Gastroesophageal sphincter (tissue), 4 donors: ENCODE measurements at places on chromosomes 11 and 22. TPM values are rescaled to one million over a fixed set of nuclear protein-coding genes. Genes with fewer than 3 reads are reported as not detected.

The KDM4E gene
- total RNA-seq, result not detected

The MOGAT2 gene
- 0.30 TPM for total RNA-seq

DNA sequence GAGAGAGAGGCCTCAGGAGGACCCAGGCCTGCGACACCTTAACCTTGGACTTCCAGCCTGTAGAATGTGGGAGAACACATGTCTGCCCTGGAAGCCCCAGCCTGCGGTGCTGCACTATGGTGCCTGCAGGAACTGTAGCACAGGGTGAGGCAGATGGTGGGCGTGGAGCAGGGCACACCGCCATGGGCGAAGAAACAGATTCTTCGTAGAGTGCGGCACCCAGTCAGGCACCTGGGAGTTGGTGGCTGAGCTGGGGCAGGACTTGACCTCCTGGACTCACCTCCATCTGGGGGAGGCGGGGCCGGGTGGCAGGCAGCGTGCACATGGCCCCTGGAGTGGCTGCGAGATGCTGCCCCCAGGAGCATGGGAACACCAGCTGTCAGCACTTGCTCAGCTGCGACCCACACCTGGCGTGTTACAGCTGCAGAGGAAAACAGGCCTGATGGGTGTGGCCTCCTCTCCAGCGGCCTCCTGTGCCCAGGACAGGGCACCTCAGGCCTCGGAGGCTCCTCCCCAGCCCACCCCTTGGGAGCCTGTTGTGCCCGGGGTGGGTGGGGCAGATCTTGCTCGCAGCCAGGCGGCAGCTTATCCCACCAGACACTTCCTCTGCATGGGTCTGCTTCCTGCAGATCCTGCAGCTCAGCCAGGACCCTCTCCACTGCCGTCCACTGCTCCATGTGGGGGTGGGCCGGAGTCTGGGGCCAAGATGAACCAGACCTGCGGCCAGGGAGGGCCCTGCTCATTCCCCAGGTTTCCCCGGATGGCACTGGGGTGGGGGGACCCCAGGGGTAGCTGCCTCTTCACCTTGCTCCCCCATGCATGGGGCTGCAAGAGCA is 80.4 kb downstream of the MYEOV start:
- no peak for ATAC-seq
- peaks cover 41% of the 10 kb centered on the region for H3K27me3 ChIP-seq
- no peak overlapping the region for H3K27ac ChIP-seq
- H3K4me1 ChIP-seq, result no peaks in the 10 kb centered on the region
- H3K36me3 ChIP-seq, result no peaks in the 10 kb centered on the region

DNA sequence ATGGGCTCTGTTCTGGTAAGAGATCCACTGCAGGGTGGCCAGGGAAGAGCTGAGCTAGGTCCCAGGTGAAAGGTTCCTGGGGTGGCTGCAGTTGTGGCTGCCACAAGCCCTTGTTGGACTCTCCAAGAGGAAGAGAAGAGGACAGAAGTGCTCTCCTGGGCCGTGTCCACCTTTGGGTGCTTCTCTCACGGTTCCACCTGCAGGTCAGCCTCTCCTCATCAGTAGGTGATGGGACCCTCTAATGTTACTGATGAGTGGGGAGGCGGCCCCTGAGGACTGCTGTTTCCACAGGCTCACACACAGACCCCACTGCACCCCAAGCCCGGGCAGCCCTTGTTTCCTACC is 804.9 kb downstream of the BRD1 start:
- H3K4me1 ChIP-seq, result no peaks in the 10 kb centered on the region
- H3K27ac ChIP-seq, result no peak overlapping the region
- peaks cover 59% of the 10 kb centered on the region for H3K27me3 ChIP-seq
- H3K36me3 ChIP-seq, result no peaks in the 10 kb centered on the region
- H3K4me3 ChIP-seq, result no peak overlapping the region

GRCh38 chr22:44276706-44277356 is 35.9 kb downstream of the SHISAL1 start:
- H3K4me1 ChIP-seq, result no peaks in the 10 kb centered on the region
- no peak for ATAC-seq
- no peak overlapping the region for H3K4me3 ChIP-seq
- no peak overlapping the region for H3K27ac ChIP-seq
- no peaks in the 10 kb centered on the region for H3K36me3 ChIP-seq

GRCh38 chr11:65251476-65251875 is 10.3 kb upstream of the POLA2 start:
- H3K4me1 ChIP-seq, result no peaks in the 10 kb centered on the region
- no peaks in the 10 kb centered on the region for H3K27me3 ChIP-seq
- H3K4me3 ChIP-seq, result no peak overlapping the region
- ATAC-seq, result no peak
- H3K27ac ChIP-seq, result no peak overlapping the region

DNA sequence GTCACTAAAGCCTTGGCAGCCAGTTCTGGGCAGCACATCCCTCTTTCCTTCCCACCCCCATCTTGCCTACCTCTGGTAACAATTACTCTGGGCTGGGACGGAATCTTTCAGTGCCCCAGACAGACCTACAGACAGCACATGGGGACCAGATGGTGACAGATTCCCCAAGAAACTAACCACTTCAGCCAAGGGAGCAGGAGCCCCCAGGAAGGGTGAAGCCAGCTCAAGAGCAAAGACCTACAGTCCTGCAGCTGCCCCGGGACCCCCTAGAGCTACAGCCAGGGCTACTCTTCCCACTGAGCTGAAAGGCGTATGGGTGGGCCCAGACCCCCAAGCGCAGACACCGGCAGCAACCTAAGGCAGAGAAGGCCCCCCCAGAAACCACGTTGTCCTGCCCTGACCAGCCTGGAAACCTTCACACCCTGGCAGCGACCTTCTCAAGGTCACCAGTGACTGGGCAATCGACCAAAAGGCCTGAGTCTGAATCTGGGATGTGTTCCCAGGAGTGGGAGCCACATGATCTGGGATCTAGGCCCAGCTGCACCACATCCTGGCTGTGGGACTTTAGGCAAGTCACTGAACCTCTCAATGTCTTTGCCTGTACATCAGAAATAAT is 65.8 kb downstream of the LRRC32 start:
- H3K4me3 ChIP-seq, result no peak overlapping the region
- ATAC-seq, result no peak
- peaks cover 34% of the 10 kb centered on the region for H3K4me1 ChIP-seq
- H3K36me3 ChIP-seq, result no peaks in the 10 kb centered on the region
- no peak overlapping the region for H3K27ac ChIP-seq

- H3K27me3 ChIP-seq, result no peaks in the 10 kb centered on the region
Observed at GRCh38 chr11:105110688-105111030, 28.9 kb downstream of the CARD18 start.

GRCh38 chr22:48686694-48687302 is 1140.9 kb downstream of the BRD1 start:
- no peak overlapping the region for H3K27ac ChIP-seq
- no peak for ATAC-seq
- H3K4me3 ChIP-seq, result no peak overlapping the region
- no peaks in the 10 kb centered on the region for H3K36me3 ChIP-seq
- peaks cover 14% of the 10 kb centered on the region for H3K27me3 ChIP-seq
- no peaks in the 10 kb centered on the region for H3K4me1 ChIP-seq

GRCh38 chr11:44728491-44728910 is 1.7 kb downstream of the TSPAN18 start:
- ATAC-seq, result no peak
- H3K27ac ChIP-seq, result peak overlapping the region; percentile 92
- H3K4me1 ChIP-seq, result peaks cover 85% of the 10 kb centered on the region
- H3K27me3 ChIP-seq, result no peaks in the 10 kb centered on the region
- peak overlapping the region; percentile 68 for H3K4me3 ChIP-seq

DNA sequence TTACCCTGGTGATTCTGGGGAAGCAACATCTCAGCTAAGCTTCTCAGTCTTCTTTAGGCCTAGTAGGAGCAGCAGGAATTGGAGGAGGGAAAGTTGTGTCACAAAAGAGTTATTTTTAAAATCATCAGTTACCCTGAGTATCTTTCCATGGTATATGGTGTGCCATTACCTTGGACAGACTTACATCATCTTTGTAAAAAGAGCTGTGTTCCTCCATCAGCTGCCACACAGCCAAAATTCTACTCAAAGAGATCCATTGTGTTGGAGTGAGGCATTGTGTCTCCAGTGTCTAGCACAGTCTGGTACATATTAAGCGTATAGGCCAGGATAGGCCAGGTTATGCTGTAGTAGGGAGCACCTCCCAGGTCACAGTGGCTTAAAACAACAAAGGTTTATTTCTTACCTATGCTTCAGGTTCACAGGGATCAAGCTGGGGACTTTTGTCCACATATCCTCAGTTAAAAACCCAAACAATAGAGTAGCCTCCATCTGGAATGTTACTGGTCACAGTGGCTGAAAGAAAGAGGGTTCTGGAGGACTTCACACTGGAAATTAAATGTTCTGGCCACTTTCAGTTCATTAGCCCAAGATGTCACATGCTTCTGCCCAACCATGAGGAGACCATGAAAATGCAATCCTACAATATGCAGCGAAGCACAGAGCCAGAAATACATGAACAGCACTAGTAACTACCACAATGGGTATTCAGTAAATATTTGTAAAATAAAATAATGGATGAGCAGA is 9.9 kb upstream of the TMPRSS5 start:
- no peaks in the 10 kb centered on the region for H3K27me3 ChIP-seq
- no peaks in the 10 kb centered on the region for H3K36me3 ChIP-seq
- no peak for ATAC-seq
- no peaks in the 10 kb centered on the region for H3K4me1 ChIP-seq

GRCh38 chr11:105315287-105315686 is 175.7 kb upstream of the CARD18 start:
- no peak overlapping the region for H3K27ac ChIP-seq
- no peaks in the 10 kb centered on the region for H3K27me3 ChIP-seq
- ATAC-seq, result no peak
- no peaks in the 10 kb centered on the region for H3K4me1 ChIP-seq

DNA sequence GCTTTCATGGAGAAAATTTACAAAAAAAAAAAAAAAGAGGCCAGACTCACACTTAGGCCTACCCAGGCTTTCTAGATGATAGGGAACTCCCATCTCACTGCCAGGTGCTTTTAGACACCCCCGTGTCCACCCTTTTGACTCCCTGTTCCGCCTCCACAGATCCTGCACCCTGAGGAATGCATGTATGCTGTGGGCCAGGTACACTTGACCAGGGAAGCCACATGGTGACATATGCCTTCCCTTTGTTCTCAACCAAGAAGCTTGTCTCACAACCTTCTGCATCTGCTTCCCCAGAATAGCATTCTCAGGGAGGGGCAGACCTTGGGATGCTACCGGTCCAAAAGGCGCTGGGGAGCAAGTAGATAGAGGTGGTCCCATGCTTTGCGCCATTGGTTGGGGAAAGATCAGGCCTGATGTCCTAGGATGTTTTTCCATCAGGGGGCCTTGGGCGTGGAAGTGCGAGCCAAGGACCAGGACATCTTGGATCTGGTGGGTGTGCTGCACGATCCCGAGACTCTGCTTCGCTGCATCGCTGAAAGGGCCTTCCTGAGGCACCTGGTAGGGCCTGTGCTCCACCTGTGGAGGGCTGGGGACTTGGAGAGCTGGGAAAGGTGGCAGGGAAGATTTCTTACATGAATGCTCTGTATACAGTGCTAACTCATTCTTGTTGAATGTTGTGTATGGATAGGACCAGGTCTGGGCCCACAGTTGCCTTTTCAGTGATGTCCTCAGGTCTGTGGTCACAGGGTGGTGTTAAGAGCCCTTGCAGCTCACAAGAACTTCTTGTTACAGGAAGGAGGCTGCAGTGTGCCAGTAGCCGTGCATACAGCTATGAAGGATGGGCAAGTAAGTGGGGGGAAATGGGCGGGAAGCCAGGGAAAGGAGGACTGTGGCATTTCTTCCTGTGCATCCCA is 7.5 kb downstream of the HMBS start:
- ATAC-seq, result no peak
- H3K27ac ChIP-seq, result peak overlapping the region; percentile 99
- no peaks in the 10 kb centered on the region for H3K27me3 ChIP-seq
- H3K4me3 ChIP-seq, result no peak overlapping the region
- H3K4me1 ChIP-seq, result peaks cover 21% of the 10 kb centered on the region

DNA sequence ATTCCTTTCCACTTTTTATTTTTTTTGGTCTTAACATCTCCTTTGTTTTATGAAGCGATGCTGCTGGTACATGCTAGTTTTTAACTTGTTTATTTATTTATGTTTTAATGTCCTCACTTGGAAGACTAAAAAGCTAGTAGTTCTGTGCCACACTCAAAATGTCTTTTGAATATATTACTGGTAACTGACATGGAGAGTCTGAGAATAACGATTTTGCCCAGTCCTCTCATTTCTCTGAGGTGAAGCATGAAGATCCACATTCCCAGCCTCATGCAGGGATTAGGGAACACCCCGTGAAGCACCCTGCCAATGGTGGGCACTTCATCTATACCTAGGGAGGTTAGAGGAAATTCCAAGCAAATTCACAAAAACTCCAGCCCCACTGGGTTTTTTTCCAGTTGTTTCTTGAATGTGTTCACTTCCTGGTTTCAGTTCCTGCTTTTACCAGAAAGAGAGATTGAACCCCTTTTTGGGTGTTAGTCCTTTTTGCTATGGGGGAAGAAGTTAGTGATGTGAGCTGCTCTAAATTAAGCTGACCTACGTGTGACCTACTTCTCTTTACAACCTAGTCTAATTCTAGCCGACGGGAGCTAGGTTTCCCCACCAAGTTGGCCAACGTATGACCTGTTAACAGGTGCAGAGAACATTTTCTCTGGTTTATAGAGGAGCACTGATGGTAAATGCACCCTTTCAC is 106.1 kb downstream of the SLC1A2 start:
- H3K27me3 ChIP-seq, result no peaks in the 10 kb centered on the region
- H3K4me1 ChIP-seq, result no peaks in the 10 kb centered on the region
- H3K4me3 ChIP-seq, result no peak overlapping the region
- ATAC-seq, result no peak
- H3K36me3 ChIP-seq, result no peaks in the 10 kb centered on the region

- no peak overlapping the region for H3K4me3 ChIP-seq
- H3K27me3 ChIP-seq, result no peaks in the 10 kb centered on the region
- H3K27ac ChIP-seq, result no peak overlapping the region
- no peaks in the 10 kb centered on the region for H3K4me1 ChIP-seq
Observed at GRCh38 chr11:109933126-109933525, 160.1 kb upstream of the ZC3H12C start.

DNA sequence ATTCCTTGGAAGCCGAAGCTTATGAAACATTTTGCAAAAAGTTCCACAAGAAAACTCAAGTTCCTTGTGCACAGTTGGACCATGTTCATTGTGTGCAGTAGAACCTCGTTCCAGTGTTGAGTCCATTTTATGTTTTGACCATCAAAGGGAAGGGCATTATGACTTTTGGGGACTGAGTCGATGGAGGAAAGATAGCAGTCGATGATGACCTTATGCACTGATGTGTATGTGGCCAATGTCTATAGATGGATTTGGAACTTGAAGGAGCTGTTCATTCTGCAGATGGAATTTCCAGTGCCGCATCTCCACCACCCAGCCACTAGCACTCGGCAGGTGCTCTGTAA is 71.5 kb upstream of the IGLL5 start:
- H3K4me3 ChIP-seq, result no peak overlapping the region
- H3K27me3 ChIP-seq, result peaks cover 14% of the 10 kb centered on the region
- ATAC-seq, result no peak
- no peaks in the 10 kb centered on the region for H3K4me1 ChIP-seq
- no peak overlapping the region for H3K27ac ChIP-seq

DNA sequence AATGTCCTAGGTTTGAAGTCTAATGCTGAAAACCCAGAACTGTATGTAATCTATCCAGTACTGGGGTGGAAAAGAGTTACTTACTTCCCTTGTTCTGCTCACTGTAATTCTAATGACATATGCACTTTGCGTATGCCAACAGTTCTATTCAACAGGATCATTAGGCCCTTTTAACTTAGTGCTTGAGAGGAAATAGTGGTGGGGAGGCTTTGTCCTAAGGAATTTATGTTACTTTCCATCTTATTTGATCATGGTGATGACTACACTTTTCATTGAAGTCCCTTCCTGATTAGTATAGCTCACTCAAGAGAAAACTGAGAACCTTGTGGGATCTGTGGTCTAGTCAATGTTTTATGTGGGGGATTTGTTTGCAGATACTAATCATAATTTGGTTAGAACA is 348.2 kb downstream of the GUCY1A2 start:
- H3K36me3 ChIP-seq, result no peaks in the 10 kb centered on the region
- H3K4me1 ChIP-seq, result no peaks in the 10 kb centered on the region
- no peak overlapping the region for H3K27ac ChIP-seq
- no peak for ATAC-seq
- H3K27me3 ChIP-seq, result no peaks in the 10 kb centered on the region
- H3K4me3 ChIP-seq, result no peak overlapping the region
